ELR (cell line): ENCODE measurements at places on chromosomes 2 and 18.

GRCh38 chr18:63143330-63143771 lies 176.2 kb downstream of the BCL2 start:
- no peak for DNase-seq

DNA sequence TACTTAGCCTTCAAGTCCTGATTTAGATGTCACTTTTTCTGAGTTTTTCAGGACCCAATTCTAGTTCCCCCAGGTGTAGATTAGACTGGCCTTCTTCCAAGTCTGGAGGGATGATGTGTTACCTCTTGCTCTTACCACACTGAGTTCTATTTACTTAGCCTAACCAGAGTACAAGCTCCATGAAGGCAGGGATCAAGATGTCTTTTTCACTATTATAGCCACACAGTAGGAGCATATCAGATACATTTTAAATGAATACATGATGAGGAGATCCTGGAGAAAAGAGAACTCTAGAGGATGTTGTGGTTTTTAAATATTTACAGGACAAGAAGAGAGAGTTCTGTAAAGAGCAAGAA lies 30.3 kb downstream of the TMEM87B start:
- no peak for DNase-seq

DNA sequence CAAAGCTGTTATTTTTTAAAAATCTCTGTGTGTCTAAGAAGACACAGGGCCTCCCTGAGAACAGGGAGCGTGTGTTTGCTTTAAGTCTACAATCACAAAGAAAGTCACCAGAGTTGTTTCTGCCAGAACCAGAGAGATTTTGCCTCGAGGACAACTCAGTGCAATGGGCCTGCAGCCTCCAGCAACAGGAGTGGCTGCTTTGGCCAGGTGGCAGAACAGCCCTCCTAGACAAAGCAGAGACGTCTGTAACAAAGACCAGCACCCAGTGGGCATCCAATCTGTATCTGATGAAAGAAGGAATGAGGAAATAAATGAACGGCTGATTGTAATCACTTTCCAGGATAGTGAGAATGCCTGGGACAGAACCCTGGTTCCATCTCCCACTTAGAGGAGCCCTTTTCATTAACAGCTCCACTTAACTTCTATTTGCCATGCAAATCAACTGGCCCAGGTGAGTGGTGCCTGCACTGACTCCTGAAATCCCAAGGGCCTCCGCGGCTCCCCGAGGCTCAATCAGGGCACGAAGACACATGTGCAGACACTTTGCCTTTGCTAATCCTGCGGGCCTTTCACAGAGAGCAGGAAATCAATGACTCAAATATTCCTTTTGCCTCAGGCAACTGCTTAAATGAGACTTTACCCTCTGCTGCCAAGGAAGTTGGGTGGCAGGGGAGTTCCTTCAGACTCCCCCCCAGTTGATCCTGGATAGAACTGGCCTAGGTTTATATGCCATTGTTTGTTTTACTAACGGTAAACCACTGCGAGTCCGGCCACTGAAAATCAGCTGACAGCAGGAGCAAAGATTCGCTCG lies 146.5 kb downstream of the CABLES1 start:
- peak; percentile 88 for DNase-seq

- no peak for DNase-seq
These were observed 20.7 kb downstream of the TOGARAM2 start for GRCh38 chr2:29001806-29002205.
